NCI-H2081 treated with DMSO at 0.1 percent for 48 hours (cell line): ENCODE measurements at places on chromosomes 12 and 14.

DNA sequence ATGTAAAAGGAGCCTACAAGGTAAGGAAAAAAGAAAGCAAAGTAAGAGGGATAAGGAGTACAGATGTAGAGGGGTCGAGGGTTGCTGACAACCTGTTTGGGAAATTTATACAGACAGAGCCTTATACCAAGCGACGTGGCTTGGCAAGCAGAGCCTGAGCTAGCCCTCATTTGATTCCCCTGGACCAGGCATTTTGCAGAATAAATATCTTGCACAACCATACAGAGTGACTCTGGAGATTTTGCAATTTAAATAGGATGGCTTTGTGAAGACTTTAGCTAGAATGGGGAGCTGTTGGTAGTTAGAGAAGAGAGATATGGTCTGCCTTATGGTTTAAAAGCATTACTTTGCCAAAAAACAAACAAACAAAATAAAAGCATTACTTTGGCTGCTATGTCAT is 11.1 kb upstream of the ANO6 start:
- DNase-seq: no peak

DNA sequence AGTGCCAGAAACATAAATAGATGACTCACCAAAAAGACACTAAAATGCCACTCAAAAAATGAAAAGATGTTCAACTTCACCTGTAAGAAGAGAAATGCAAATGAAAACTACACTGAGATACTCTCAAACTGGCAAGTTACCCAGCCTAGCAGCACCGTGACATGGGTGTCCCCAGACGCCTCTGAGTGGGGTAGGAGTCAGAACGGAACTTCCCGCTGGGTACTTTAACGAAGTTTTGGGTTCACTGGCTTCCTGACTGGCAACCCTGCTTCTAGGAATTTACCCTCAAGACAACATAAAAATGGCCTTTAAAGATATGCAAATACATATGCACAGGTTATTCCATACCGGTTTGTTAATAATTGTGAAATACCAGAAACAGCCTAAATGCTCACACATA is 52.6 kb downstream of the RIMBP2 start:
- DNase-seq: no peak

DNA sequence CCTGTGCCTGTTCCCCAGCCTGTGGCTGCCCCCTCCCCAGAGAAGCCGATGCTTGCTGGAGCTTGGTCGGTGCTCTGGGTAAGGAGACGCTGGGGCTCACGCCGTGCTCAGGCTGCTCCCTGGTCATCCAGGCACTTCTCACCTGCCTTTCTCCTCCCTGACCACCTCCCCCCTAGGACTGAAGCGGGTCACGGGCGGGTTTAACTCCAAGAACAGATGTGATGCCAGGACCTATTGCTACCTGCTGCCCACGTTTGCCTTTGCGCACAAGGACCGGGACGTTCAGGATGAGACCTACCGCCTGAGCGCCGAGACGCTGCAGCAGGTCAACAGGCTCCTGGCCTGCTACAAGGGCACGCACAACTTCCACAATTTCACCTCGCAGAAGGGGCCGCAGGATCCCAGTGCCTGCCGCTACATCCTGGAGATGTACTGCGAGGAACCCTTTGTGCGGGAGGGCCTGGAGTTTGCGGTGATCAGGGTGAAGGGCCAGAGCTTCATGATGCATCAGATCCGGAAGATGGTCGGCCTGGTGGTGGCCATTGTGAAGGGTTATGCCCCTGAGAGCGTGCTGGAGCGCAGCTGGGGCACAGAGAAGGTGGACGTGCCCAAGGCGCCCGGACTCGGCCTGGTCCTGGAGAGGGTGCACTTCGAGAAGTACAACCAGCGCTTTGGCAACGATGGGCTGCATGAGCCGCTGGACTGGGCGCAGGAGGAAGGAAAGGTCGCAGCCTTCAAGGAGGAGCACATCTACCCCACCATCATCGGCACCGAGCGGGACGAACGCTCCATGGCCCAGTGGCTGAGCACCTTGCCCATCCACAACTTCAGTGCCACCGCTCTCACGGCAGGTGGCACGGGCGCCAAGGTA is 8.4 kb upstream of the EP400 start:
- DNase-seq: no peak

DNA sequence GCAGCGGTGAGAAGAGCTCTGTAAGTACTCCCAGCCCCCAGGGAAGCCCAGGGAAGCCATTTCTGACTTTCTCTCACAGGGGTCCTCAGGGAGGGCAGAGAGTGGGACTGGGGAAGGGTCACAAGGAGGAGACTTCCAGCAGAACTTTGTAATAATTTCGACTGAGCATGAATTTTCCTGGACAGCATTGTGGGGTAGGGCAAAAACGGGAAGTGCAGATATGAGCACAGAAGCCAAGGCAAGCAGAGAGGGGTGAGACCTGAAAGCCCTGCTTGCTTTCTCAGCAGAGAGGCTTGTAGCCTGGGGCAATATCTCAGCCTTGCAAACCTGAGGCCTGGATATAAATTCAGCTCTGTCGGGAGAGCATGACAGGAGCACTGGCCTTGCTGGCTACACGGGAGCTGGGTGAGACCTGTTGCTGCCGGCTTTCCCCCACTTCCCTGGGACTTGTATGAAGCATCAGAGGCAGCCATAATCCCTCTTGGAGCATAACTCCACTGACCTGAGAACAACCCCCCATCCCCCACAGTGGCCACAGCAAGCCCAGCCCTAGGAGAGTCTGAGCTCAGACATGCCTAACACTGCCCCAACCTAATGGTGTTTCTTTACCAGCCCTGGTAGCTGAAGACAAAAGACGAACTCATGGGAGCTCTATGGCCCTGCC is 9.8 kb upstream of the IQSEC3 start:
- no peak for DNase-seq

GRCh38 chr12:106774808-106775524 is 484 bp downstream of the RIC8B start:
- no peak for DNase-seq

- DNase-seq: no peak
These were observed 169.8 kb downstream of the BTG1 start for GRCh38 chr12:91975891-91976290.

DNA sequence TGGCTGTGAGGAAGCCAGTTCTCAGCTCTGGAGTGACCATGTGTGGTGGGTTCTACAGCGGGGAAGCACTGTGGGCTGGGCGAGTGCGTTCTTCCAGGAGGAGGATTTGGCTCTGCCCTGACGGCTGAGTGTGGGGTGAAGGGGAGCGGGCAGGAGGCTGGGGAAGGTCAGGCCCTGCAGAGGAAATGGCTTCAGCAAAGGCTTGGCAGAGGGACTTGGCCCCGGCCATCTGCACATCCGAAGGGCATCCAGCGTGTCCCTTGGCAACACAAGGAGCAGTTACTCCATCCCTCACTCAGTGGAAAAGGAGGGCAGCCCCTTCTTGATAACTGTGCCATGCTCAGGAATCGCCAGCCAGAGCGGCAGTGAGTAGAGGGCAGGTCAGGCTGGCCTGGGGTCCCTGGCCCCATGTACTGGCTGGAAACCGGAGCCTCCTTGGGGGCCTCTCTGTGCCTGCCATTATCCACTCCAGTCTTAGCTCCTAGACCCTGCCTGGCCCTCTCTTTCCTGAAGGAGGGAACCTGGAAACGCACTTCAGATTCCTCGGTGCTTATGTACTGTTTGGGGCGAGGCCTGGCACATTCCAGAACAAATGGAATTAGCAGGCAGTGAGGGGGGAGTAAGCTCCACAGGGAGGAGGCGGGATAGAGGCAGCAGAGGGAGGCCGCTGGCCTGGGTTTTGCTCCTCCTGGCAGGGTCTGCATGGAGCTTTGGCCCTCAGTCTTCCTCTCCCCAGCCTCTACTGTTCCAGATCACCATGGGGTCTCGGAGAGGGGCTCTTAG is 133.6 kb upstream of the NCOR2 start:
- DNase-seq: no peak

- DNase-seq: no peak
These were observed 63.1 kb upstream of the ESRRB start for GRCh38 chr14:76312821-76313220.

DNA sequence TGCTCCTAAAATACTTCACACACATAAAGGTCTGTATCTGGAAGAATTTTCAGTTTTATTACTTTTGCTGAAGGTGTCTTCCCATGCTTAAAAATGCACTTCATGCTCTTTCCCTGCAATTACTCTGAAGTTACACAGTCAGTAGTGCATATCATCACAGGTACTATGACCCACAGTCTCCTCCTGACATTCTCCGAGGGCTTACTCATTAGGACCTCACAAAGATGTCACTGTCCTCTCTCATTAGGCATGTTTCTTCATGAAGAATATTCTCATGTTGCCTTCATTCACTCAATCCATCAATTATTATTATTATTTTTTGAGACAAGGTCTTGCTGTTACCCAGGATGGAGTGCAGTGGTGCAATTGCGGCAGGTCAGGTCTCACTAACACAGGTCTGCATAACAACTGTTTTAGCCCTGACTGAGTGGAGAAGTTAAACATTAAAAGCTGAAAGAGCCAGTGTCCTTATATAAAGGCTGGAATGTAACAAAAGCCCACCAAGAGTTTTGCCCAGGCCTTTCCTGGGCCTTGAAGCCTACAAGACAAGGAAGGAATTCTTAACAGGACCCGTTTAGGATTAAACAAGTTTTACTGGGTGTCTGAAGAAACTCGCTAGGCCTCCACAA is 119.5 kb upstream of the WSCD2 start:
- no peak for DNase-seq

DNA sequence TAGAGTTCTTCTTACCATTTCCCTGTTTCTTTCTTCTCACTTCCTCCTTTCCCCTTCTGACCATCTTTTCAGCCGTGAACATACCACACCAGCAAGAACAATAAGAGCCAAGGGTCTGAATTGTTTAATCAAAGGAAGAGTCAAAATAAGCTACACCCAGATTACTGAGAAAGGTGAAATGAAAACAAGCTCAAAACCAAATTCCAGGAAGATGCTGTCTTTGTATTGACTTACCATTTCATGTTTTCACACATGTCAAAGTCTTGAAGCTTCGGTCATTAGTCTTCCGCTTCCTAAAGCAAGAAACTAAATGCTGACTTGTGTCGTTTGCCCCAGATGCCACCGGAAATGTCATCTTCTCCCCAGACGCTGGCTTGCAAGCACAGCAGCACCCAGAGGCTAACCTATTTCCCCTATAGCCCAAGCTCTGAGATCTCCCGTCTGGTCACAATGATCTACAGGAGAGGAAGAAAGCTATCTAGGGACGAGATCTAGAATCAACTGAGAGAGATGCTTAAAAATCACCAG is 136.5 kb upstream of the AMIGO2 start:
- DNase-seq: no peak

GRCh38 chr12:2925322-2925995 is 33.7 kb upstream of the TEAD4 start:
- DNase-seq: no peak

DNA sequence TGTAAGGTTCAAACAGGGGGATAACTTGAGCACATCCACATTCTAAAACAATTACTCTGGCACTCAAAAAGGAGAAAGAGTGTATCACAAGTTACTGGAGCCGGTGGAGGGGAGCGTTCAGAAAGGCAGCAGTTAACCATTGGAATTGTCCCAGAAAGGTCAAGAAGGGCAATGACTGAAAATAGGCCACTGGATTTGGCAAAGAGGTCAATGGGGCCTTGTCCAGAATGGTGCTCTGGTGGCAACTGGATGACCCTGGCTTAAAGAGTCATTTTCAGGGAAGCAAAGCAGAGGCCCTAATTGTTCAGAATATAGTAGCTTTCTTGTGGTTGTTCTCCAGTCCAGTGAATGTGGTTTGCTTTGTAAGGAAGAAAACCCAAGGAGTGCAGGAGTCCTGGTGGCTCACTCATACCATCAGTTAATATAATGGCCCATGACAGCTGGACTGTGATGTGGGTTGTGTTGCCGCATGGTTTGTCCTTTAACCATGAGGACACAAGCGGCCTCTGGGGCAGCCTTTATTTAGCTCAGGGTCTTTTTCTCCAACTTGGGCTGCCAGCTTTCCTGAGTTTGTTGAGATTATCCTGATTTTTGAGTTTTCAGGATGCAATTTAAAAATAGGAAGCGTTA is 142.8 kb upstream of the PELI2 start:
- no peak for DNase-seq

GRCh38 chr12:107320033-107320928 is 226.9 kb upstream of the CRY1 start:
- no peak for DNase-seq

DNA sequence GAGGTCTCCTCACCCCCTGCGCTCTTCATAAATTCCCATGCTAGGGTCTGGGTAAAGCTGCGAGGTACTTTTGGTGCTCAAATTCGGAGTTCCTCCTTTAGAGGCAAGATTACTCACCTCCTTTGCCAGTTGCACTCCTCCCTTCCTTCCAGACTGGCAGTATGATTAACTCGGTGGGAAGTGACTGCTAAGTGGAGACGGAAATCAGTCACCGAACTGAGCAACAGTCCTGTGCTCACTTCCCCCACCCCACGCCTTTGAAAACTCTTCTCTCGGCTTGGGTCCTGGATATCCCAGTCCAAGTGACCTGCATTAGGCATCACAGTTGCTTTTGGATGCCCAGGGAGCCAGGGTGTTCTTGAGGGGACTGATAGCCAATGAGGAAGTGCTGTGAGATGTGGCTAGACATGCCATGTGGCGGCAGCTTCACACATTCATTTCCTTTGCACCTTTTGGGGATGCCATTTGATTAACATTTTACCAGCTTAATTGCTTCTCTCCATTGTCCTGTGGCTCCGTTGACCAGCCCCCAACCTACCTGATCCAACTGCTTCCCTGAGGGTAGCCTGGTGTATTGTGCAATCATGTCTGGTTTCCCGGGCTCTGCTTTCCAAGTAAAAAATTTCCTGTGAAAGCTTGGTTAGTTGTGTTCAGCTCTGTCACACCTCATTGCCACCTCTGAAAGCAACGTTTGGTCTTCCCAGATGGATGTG is 840 bp downstream of the PNP start:
- no peak for DNase-seq

- DNase-seq: no peak
These were observed 11.1 kb downstream of the PLBD2 start for GRCh38 chr12:113369391-113369985.

- no peak for DNase-seq
These were observed 1.2 kb upstream of the SH2B3 start for GRCh38 chr12:111404362-111405148.

GRCh38 chr12:32126720-32127119 is 20.1 kb downstream of the BICD1 start:
- no peak for DNase-seq

GRCh38 chr14:94617366-94617941 is 5.3 kb downstream of the SERPINA3 start:
- DNase-seq: no peak

DNA sequence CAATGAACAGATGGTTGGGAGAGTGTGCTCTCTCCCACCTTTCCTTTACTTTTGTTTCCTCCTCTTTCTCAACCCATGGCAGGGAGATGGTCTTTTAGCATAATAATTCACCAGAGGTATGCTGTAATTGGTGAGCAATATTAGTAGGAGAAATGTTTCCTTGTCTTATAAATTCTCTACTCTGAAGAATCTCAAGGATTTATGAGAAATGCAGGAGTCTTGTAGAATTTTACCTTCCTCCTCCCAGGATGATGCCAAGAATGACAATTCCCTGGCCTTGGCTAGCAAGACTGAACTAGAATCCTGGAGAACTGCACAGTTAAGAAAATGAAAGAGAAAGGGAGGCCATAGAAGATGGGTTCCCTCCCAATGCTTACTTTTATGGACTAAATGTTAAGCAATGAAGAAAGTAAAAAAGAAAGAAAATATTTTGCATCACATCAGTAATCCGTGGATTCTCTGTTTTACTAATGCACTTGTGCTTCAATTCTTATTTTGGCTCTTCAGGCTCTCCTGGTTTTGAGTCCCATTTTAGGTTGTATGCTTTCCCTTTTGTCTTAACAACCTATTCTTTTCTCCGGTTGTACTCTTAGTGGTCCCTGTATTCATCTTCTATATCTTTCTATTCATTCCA is 192.9 kb upstream of the GARIN6 start:
- no peak for DNase-seq
